Epithelial cell of proximal tubule (primary cell): ENCODE measurements at places on chromosomes 7 and 10.

DNA sequence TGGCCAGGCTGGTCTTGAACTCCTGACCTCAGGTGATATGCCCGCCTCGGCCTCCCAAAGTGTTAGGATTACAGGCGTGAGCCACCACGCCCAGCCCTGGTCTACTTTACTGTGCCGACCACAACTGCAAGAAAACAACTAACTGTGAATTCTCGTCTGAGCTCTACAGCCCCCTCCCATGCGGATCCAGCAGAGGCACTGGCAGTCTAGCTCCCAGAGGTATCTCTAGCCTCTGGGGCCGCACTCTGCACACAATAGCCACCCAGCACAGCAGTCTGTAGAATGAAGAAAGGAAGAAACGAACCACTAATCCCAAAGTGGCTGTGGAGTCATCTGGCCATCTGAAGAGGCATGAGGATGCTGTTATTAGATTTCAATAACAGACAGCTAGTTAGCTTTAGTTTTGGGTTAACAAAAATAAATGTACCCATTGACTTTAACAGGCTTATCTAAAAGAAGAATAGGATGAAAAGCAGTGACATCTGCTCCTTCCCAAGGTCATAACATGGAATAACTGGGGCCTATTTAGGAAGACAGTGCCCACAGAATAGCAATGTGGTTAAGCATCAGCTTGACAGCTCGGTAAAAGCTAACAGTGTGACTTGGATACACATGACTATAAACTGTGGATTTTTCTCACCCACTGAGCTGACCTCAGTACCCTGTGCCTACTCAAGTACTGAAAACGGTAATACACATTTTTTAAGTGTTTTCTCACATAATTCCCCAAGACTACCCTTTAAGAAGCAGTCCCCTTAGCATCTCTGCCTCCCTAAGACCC lies 131.9 kb downstream of the TNS3 start:
- peak; percentile 51 for DNase-seq

DNA sequence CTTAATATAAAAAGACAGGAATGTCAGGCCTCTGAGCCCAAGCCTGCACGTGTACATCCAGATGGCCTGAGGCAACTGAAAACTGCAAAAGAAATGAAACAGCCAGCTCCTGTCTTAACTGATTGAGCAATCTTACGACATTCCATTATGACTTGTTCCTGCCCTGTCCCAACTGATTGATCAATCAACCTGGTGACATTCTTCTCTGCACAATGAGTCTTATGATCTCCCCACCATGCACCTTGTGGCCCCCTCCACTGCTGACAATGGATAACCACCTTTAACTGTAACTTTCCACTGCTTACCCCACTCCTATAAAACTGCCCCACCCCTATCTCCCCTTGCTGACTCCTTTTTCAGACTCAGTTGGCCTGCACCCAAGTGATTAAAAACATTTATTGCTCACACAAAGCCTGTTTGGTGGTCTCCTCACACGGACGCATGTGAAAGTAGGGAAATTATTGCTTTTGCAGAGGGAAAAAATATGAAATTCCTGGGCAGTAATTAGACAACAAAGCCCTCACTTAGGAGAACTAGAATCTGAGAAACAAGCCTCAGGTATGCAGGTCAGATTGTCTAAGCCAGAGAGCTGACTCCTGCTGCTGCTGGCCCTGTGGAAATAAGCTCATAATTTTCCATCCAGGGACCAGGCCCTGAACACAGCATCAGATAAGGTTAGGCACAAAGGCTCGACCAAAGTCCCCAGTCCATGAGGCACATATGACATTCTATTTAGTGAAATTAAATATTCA lies 5.3 kb downstream of the CYP3A7 start:
- peak; percentile 56 for DNase-seq

DNA sequence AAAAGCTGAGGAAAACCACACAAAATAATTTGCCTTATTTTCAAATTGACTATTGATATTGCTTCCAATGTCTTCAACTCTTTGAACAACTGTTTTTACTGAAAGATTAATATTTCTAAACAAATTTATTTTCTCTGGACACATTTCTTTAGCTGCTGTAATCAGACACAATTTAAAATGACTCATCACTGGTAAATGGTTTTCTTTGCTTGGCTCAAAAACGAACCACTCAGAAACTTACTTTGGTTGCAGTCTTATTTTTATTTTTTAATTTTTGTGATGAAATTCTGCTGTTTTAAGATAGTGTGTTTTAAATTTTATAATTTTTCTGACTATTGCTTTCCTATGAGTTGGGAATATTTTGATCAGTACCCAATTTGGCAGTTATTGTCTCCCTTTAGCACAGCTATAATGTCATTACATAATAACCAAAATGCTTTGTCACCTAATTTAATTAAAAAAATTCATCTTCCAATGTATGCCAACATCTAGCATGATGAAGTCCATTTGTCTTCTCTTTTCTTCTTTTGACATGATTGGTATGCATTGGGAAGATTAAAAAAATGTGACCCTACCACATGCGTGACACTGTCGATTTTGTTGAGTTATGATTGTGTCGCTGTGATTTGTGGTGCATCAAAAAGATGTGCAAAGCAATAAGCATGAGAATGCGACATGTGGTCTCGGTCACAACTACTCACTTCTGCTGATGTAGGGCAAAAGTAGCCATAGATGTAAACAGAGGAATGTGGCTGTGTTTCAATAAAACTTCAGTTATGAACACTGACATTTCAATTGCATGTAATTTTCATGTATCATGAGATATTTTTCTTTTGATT lies 222.3 kb downstream of the SUGCT start:
- DNase-seq: no peak

DNA sequence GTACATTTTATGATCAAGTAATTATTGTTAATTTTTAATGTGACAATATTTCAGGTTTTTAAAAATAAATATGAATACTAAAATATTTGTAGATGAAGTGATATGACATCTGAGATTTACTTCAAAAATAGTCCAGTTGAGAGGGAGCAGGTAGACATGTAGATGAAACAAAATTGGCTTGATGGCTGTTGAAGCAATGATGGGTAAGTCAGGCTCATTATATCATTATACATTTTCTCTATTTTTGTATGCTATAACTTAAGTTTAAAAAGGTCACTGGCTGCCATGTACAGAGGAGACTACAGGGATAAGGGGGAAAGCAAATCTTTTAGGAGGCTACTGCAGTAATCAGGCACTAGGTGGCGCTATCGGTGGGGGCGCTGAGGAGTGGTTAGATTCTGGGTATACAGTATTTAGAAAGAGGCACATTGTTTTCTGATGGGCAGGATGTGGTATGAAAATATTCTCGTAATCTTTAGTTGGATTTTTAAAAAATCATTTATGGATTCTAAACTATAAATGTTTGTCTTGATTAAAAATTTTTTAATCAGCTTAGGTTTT lies 189.8 kb upstream of the IMMP2L start:
- DNase-seq: no peak

DNA sequence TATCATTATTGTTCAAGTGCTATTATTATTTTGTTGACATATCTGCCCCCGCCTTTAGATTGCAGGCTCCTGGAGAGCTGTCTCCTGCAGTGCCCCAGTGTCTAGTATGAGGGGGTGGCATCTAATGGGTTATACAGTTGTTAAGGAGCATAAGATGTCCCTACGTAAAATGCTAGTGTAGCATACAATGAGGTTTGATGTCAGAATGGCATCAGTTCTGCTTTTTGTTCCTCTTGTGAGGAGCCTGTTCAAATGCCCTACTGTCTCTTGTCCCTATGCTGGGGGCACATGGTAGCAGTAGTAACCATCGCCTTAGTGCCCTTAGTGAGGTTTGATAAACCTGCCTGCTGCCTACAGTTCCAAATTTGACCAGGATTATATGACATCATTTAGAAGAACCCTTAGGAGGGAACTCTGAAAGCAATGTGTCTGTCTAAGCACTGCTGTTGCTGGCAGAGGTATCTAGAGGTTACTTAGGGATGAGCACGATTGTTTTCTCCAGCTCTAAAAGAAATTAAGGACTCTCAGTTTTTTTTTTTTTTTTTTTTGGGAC lies 9.7 kb downstream of the CREM start:
- no peak for DNase-seq

DNA sequence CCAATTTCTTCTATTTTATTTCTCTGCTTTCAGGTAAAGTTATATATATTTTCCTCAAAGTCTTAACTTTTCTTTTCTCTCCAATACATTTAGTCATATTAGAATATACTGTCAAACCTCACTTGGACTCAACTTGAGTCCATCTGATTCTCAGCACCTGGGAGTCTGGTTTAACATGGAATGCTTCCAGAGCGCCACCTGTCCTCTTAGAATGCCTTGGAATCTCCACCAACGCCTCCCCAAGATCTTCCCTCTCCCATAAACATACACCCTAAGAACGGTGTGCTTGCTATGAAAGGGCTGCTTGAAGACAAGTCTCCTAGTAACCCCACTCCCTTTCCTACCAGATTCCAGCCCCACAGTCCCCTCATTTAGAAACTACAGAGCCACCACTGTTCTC lies 229.1 kb upstream of the MKLN1 start:
- DNase-seq: no peak

DNA sequence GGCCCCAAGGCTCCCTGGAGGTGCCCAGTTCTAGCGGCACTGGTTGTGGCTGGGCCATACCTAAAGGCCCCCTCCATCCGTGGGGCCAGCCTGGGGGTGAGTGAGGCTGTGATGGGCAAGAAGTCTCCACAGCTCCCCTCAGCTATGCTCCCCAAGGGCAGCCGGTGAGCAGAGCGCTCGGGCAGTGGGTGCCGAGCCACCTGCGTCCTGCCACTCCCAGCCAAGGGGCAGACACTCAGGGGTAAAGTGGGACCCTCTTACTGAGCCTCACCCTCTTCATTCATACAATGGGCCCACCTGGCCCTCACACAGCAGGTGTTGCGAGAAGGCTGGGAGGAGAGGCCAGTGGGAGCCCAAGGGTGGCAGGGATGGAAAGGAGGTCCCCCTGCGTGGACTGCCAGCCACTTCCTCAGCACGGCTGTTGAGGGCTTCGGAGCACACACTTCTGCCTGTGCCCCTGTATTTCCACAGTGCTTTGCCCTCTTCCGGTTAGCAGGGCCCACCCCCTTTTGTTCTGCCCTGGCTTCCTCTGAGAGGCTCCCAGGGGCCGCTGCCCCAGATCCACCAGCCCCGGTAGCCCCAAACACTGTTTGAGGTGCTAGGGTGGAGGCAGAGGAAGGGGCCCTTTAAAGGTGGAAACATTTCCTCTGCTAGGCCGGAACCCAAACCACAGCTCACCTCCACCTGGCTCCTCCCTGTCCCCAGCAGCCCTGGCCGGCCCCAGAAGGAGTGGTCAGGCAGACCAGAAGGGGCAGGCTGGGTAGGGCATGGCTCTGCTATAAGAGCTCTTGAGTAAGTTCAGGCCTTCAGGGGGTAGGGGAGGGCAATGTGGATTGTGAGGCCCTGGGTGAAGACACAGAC lies 16.4 kb upstream of the C10orf105 start:
- no peak for DNase-seq

DNA sequence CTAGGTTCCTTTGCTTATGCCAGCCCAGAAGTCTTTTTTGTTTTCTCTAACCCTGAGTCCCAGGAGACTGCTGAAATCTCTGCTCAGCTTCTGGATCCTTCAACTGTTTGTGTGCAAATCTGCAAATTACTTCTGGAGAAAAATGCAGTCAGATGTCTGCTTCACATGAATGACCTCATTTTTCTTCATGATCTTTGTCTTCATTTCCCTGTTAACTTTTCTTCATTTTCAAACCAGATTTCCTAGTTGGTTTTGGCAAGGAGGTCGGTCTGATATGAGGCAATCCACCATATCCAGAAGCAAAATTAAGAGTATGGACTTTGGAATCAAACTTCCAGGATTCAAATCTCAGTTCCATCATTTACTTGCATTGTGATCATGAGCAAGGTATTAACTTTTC lies 66.8 kb downstream of the ZNF503 start:
- DNase-seq: no peak

DNA sequence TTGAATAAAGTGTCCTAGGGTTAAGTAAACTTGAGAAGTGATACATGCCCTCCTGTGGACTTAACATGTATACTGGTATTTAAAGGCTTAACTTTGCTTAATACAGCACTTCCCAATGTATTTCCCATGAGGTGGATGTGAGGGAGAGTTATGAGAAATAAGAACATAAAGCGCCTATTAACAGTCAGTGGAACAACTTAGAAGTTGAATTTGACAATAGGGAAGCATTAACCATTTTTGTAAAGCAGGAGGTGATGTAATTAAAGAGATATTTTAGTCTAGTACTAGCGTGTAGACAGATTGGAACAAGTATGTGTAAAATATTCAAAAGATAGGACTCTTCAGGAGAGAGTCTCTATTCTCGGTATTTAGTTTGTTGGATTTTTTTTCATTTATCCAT lies 322.4 kb downstream of the GPR158 start:
- DNase-seq: no peak

- no peak for DNase-seq
Measured at GRCh38 chr7:80249619-80250295, 115.1 kb downstream of the GNAI1 start.

DNA sequence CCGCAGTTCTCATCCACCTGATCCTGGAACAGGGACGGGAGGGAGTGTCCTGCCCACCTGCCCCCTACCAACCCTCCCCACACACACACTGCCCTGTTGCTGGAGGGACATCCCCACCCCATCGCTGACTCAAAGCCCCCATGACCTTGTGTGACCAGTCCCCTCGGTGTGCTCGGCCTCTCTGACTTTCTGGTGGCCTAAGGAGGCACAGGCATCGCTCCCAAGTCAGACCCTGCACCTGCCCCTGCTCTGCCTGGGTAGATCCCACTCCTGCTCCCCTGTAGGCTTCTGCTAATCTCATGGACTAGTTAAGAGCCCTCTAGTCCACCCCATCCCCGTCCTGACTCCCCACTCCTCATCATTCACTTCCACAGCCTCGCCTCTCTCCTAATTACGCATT lies 58.8 kb upstream of the DOCK1 start:
- no peak for DNase-seq

DNA sequence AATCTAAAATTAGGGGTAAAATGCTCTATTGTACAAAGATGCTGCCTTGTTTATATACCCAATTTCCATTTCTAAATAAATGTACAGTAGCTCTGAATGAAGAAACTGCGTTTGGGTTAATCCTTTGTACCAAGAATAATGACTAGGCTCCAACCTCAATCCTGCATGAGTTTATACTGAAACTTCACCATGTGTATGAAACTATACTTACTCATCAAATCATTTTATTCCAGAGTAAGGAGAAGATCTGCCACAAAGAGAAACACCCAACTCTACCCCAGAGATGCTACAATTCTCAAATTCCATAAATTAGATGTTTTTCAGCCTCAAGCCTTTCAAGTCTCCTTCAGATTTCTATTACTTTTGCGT lies 53.8 kb upstream of the AKR1E2 start:
- DNase-seq: no peak

- DNase-seq: no peak
Measured at GRCh38 chr7:132001146-132001545, 444.7 kb upstream of the PODXL start.

- DNase-seq: no peak
Measured at GRCh38 chr10:93386631-93387369, 95.3 kb downstream of the MYOF start.

GRCh38 chr10:110887560-110887959 lies 15.8 kb downstream of the PDCD4 start:
- no peak for DNase-seq

DNA sequence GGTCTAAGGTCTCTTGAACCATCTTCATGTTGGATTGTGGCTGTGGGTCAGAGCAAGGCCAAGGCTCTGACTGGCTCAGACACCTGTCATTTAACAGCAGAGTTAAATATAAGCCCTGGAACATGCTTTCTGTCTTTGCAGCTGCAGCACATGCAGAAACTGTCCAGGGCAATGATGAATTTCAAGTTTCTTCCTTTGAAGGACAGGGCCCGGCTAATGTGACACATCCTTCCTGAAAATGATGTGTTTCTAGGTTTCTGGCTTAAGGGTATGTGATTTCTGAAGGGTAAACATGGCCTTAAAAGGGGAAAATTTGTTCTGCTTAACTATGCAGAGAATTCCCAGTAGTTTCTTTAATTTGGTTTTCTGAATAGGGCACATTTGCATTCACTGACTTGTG lies 34.0 kb upstream of the SLC35B4 start:
- DNase-seq: no peak
